Stimulated activated CD4-positive, alpha-beta T cell treated with anti-CD3 and anti-CD28 coated beads, Interleukin-15, amount 100 ng/mL, for 48 hours (primary cell): ENCODE measurements at places on chromosomes 2 and 18.

- DNase-seq: no peak
Observed at GRCh38 chr2:47276061-47276460, 121.0 kb upstream of the STPG4 start.

- no peak for DNase-seq
Observed at GRCh38 chr18:8773980-8774379, 68.6 kb downstream of the MTCL1 start.

DNA sequence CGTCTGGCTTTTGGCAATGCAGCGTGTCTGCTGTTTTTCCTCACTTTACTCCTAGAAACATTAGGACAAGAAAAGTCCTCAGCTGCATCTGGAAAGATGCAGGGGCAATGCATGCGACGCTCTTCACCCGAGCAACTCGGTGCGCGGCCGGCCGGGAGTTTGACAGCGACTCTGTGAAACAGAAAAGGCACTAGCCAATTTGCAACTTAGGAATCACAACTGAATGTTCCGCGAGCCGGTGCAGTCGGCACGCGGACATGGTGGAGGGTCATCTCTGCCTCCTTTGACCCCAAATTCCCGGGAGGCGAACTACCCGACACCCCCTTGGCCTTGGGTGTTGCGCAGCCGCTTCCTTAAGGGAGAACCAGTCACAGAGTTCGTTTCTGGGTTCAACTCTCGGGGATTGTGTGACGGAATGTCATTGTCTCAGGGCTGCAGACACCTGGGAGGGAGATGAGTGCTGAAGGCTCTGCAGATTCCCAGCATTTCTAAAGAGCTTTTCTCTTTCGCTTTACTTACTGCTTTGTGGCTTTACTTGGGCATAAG is 9.8 kb downstream of the NR4A2 start:
- no peak for DNase-seq

- no peak for DNase-seq
Observed at GRCh38 chr18:4802296-4802695, 347.2 kb upstream of the DLGAP1 start.

DNA sequence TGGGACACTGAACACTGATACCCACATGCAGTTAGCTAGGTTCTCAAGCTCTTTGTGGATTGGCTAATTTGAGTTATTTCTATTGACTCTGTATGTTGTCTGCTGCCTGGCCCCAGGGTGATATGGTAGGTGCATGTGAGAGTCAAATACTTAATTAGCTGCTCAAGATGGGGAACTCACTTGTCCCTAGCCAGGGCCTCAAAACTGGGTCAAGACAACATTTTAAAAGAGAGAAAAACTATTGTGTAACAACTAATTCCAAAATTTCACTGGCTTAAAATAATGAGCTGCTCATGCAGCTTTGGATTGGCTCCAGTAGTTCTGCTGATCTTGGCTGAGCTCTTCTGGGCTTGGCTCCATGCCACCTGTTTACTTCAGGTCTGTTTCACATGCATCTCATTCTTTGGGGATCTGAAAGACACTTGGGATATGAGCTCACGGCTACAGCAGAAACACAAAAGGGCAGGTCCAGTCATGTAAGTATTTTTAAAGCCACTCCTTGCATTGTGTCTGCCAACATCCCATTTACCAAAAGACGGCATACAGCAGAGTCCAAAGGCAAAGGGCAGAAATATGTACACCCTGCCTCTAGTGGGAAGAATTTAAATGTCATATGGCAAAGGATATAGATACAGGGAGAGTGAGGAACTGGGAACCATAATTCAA is 716.8 kb downstream of the SUCLG1 start:
- no peak for DNase-seq

- DNase-seq: no peak
Observed at GRCh38 chr2:184680825-184681224, 82.5 kb downstream of the ZNF804A start.

- peak; percentile 56 for DNase-seq
Observed at GRCh38 chr2:85266146-85267041, 61.4 kb downstream of the TGOLN2 start.

DNA sequence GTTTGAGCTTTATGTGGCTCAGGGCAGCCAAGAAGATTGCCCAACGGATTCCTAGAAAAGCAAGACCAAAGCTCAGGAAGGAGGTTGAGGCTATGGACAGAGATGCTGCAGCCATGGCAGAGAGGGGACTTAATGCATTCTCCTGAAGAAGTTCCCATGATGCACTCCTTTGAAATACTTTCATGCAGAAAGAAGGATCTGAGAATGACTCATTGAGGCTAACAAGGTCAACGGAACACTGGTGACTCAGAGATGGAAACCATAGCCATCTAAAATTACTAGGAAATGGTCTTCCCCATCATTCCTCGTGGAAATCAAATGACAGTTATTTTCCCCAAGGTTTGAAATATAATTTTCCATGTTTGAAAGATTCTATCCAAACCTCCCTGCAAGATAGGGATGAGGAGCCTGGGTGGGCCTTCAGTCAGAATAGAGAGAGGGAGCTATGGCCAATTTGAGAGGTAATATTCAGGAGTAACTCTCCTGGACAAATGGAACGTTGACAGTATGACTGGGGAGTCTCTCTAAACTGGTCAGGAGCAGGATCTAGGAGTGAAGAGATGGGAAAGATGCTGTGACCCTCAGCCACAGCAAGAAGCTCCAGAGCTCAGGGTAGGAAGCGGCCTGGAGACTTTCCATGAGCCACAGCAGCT is 63.0 kb downstream of the REEP1 start:
- no peak for DNase-seq
